ENCODE measurements at places on chromosomes 6 and 20. TPM values are rescaled to one million over a fixed set of nuclear protein-coding genes. Genes with fewer than 3 reads are reported as not detected.
A peak's percentile ranks its signal among the peaks of the same experiment; 100 is the strongest.

GRCh38 chr6:161066511-161066910 lies 74.9 kb downstream of the MAP3K4 start:
- peaks cover 2% of the 10 kb centered on the region for H3K4me1 ChIP-seq
- H3K4me3 ChIP-seq = no peak overlapping the region
- no peak overlapping the region for H3K27ac ChIP-seq
- H3K27me3 ChIP-seq = no peaks in the 10 kb centered on the region

NRSN1 gene
- not detected for total RNA-seq

GRCh38 chr6:145841668-145842067 lies 27.1 kb upstream of the FBXO30 start:
- no peaks in the 10 kb centered on the region for H3K36me3 ChIP-seq
- no peaks in the 10 kb centered on the region for H3K27me3 ChIP-seq
- no peak overlapping the region for H3K27ac ChIP-seq

MAP7 gene
- total RNA-seq = 3.3 TPM

- no peaks in the 10 kb centered on the region for H3K27me3 ChIP-seq
- no peak overlapping the region for H3K4me3 ChIP-seq
- no peaks in the 10 kb centered on the region for H3K4me1 ChIP-seq
- no peaks in the 10 kb centered on the region for H3K36me3 ChIP-seq
Observed at GRCh38 chr6:3190056-3190455, 32.7 kb upstream of the TUBB2A start.

DNA sequence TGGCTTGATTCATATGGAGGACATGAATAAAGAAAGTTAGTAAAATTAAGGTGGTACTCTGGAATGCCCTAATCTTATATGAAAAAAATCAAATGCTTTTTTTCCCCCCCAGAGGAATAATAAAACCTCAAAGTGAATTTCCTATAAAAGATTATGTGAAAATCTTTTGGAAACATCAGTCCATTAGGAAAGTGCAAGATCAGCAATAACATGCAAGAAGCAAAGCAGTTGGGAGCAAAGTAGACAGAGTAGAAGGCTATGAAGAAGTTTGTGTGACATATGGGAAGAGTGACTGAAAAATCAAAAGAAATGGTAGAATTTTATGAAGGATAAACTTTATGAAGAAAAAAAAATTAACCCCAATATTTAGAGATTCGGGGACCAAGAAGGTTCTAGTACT lies 998.0 kb upstream of the EPHA7 start:
- no peaks in the 10 kb centered on the region for H3K27me3 ChIP-seq
- DNase-seq = no peak
- no peak overlapping the region for H3K27ac ChIP-seq
- no peaks in the 10 kb centered on the region for H3K4me1 ChIP-seq

DNA sequence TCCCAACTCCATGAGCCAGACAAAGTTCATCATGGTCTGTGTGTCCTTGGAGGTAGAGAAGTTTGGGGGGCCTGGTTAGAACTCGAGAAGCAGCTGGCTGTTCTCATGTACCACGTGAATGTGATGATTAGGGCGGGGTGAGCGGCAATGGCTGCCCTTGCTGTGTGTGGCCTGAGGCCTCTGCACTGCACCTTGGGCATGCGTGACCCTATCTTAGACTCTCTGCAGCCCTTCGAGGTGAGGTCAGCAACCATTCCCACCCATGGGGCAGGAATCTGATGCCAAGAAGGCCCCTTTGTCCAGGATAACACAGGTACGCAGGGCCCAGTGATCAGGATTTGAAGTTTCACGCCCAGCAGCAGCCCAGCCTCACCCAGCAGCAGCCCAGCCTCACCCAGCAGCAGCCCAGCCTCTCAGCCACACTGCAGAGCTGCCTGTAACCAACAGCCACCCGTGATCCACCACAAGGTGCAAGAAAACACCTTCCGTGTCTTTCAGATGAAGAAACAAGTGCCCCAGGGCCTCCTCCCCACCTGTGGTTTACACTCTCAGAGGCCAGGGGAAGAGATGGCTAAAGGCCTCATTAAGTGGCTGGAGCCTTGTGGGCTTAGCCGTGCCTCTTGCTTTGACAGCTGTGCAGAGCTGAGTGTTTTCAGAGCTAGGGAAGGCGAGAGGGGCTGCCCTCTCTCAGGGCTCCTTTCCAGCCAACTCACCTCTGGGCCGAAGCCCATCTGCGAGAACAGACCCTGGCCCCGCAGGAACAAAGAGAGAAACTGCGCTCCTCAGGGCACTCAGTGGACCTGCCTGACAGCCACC lies 195.2 kb upstream of the CDH4 start:
- H3K4me1 ChIP-seq = no peaks in the 10 kb centered on the region

DNA sequence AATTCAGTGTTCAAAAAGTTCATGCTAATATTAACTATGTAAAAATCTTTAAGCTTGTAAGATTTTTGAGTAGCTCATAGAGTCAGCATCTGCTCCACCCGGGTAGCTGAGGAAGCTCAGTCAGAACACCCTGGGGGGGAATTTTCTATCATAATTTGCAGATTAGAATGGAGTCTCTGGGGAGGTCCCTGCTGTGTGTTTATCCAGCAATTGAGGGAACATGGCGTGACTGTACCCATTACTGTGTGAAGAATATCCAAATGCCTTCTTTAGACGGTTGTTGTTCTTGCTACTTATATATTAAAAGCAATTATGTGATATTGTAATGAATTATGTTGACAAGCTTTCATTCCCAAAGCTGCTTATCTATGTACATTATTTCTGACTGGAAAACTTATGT lies 64.8 kb downstream of the AIG1 start:
- no peaks in the 10 kb centered on the region for H3K4me1 ChIP-seq
- no peak for DNase-seq
- no peaks in the 10 kb centered on the region for H3K27me3 ChIP-seq
- no peak overlapping the region for H3K27ac ChIP-seq
- H3K36me3 ChIP-seq = no peaks in the 10 kb centered on the region

GRCh38 chr20:58612121-58612691 lies 38.9 kb upstream of the STX16 start:
- H3K27me3 ChIP-seq = no peaks in the 10 kb centered on the region
- H3K27ac ChIP-seq = peak overlapping the region; percentile 6
- H3K36me3 ChIP-seq = no peaks in the 10 kb centered on the region

DNA sequence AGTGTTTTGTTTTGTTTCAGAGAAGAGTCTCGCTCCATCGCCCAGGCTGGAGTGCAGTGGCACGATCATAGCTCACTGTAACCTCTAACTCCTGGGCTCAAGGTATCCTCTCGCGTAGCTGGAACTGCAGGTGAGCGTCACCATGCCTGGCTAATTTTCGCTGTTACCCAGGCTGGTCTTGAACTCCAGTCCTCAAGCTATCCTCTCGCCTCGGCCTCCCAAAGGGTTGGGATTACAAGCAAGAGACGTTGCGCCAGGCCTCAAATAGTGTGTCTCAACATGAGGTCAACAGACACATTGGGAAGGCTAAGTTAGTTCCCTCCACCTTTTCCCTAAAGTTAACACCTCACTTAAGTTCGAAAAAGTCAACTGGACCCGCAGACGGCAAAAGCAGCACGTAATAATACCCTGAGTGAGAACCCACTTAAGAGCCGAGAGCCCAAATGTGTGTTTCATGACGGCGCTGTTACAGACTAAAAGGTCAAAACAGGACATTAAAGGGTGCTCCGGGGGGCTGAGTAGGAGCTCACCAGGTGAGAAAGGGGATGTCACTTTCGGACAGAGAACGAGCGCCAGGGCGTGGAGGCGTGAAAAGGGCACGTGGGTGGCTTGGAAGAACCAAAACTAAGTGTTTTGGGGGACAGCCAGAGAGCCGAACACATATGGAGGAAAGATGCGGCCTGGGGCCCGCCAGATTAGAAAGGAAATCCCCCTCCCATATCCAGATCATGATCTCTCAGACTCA lies 499 bp downstream of the TTI1 start:
- H3K4me3 ChIP-seq = peak overlapping the region; percentile 60

OPRM1 gene
- total RNA-seq = not detected

DNA sequence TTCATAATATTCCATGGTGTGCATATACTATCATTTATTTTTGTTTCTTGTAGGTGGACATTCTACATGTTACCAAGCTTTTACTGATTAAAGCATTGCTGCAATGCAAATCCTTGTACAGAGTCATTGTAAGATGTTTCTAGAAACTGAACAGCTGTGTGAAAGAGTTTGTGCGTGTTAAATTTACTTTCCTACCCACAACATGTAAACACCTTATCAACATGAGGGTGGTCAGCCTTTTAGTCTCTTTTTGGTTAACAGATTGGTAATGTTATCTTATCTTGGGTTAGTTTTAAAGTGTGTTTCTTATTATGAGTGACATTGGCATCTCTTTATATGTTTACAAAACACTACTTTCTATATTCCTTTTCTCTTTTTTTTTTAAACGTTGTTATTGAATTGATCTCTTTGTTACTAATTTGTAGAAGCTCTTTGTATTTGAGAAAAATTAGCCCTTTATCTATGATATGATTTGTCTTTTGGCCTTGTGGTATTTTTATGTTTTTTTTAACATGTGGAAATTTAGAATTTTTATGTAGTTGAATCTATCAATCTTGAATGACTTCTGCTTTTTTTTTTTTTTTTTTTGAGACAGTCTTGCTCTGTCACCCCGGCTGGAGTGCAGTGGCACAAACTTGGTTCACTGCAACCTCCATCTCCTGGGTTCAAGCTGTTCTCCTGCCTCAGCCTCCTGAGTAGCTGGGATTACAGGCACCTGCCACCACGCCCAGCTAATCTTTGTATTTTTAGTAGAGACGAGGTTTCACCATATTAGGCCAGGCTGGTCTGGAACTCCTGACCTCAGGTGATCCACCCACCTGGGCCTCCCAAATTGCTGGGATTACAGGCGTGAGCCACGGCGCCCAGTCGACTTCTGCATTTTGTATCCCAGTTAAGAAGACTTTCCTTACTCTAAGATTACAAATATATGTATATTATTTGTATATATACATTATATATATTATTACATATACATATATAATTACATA lies 112.1 kb downstream of the TCP11 start:
- H3K27me3 ChIP-seq = no peaks in the 10 kb centered on the region
- H3K4me3 ChIP-seq = no peak overlapping the region
- H3K36me3 ChIP-seq = no peaks in the 10 kb centered on the region
- no peak for DNase-seq
- H3K27ac ChIP-seq = no peak overlapping the region

- H3K4me1 ChIP-seq = no peaks in the 10 kb centered on the region
- no peak overlapping the region for H3K4me3 ChIP-seq
- no peak for DNase-seq
- H3K36me3 ChIP-seq = no peaks in the 10 kb centered on the region
- no peaks in the 10 kb centered on the region for H3K27me3 ChIP-seq
Observed at GRCh38 chr20:46347841-46348803, 39.8 kb upstream of the CDH22 start.

DNA sequence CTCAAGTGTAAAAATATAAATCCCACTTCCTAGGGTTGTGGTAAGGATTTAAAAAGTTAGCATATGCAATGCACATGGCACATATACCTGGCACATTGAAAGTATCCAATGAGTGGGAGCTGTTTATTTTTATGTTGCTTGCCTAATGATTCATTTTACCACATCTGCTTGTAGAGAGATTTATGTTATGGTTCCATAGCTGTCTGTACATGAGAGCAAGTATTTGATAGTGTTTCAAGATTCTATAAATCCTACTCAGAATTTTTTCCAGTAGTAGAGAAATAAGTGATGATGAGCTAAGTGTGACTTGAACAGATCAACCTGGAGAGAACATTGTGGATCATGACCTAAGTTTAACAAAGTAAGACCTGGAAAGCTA lies 125.3 kb upstream of the SPTLC3 start:
- no peaks in the 10 kb centered on the region for H3K27me3 ChIP-seq
- no peak overlapping the region for H3K4me3 ChIP-seq
- no peaks in the 10 kb centered on the region for H3K4me1 ChIP-seq
- no peak for DNase-seq
- H3K36me3 ChIP-seq = no peaks in the 10 kb centered on the region
- no peak overlapping the region for H3K27ac ChIP-seq

DNA sequence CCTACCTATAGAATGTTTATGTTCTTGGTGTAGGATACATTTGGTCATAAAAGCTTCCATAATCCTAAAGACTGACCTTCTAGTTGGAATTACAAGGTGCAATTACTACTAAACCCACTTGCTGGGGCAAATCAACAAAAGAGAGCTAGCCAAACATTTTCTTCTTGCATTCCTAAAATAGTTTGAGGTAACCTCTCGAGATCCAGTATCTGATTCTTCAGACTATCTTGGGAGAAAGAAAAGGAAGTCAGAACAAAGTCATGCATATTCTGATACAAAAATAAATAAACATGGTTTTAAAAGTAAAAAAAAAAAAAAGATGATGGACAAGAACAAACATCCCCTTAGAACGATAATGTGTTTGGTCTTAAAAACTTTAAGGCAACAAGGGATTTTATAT lies 294.2 kb upstream of the RSPO3 start:
- no peak overlapping the region for H3K27ac ChIP-seq
- no peak for DNase-seq
- H3K4me1 ChIP-seq = no peaks in the 10 kb centered on the region

DNA sequence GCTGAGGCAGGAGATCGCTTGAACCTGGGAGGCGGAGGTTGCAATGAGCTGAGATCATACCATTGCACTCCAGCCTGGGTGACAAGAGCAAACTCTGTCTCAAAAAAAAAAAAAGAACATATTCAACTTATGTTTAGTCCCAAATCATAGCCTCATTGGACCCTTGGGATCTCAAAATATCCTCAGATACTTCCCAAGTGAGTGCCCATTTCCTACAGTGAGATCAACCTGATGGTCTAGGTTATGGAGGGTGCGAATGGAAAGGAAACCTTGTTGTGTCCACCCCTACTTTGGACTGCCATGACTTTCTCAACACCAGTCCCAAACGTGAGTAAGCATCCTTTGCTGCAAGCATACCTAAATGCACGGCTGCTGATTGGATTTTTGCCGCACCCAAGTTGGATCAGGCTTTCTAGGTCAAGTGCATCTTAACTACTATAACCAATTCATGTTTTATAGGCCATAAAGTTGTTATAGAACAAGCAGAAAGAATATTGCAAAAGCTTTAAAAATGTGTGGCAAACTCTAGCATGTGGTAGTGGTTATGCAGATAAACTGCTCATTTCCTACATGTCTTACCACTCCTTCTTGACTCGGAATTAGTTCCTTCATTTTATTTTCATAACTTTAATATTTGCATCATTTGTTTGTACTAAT lies 131.2 kb downstream of the PLEKHG1 start:
- no peak overlapping the region for H3K4me3 ChIP-seq
- H3K27ac ChIP-seq = no peak overlapping the region
- no peaks in the 10 kb centered on the region for H3K36me3 ChIP-seq
- no peaks in the 10 kb centered on the region for H3K4me1 ChIP-seq
- DNase-seq = no peak

EPHA7 gene
- total RNA-seq = 0.75 TPM

DNA sequence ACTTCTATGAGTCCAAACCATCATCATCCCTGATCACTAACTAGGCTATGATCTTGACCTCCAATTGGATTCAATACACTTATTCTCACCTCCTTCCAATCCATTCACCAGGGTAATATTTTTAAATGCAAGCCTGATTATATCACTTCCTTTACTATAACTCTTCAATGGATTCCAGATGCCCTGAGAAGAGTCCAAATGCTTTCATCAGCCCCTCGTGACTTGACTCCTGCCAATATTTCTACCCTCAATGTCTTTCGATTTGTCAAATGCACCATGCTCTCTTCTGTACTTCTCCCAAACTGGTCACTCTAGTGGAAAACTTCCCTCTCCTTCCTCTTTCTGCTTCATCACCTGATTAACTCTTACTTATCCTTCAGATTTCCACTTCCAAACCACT lies 70.8 kb downstream of the CD164 start:
- H3K4me3 ChIP-seq = no peak overlapping the region
- H3K36me3 ChIP-seq = no peaks in the 10 kb centered on the region
- DNase-seq = no peak
- no peaks in the 10 kb centered on the region for H3K4me1 ChIP-seq
- H3K27ac ChIP-seq = no peak overlapping the region

GRCh38 chr6:148296771-148297170 lies 45.9 kb upstream of the SASH1 start:
- no peaks in the 10 kb centered on the region for H3K36me3 ChIP-seq
- no peak overlapping the region for H3K27ac ChIP-seq
- no peak overlapping the region for H3K4me3 ChIP-seq
- no peak for DNase-seq

KIF3B gene
- total RNA-seq = 28.0 TPM

Data from aorta (tissue), 5 donors.